GM10248 (cell line): ENCODE measurements at places on chromosomes 2 and 18.

DNA sequence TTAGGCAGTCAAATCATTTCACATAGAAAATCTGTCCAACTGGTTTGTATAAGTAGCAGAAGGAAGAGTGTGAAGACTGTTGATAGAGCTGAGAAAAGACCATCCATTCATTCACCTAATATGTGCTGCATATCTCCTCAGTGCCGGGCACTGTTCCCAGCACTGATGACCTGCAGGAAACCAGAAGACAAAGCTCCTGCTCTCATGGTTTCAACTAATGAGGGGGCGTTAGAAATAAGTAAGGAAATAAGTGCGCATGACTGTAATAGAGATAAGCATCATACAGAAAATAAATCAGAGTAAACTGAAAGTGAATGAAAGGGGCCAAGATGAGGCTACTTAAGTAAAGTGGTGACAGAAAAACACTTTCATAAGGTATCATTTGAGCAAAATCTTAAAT is 427.5 kb upstream of the CDH20 start:
- DNase-seq: no peak

DNA sequence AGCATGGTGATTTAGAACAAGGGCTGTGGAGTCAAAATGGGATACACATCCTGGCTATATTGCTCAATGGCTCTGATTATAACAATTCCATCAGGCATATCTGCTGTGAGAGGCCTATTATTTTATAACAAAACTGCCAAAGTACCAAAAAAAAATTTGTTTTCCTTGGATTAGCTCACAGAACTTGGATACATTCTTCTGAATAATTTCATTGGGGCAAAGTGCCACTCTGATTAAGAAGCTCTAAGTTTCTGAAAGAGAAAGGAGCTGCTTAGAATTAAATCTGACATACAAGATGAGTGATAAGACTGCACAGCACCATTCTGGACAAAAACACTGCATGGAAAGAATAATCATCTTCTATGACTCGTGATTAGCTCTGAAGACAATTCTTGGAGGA is 85.7 kb downstream of the SMC6 start:
- DNase-seq: no peak

- no peak for DNase-seq
Observed at GRCh38 chr2:105405291-105405690, 6.4 kb upstream of the FHL2 start.

GRCh38 chr18:49082714-49083688 is 132.2 kb upstream of the SMAD7 start:
- no peak for DNase-seq

DNA sequence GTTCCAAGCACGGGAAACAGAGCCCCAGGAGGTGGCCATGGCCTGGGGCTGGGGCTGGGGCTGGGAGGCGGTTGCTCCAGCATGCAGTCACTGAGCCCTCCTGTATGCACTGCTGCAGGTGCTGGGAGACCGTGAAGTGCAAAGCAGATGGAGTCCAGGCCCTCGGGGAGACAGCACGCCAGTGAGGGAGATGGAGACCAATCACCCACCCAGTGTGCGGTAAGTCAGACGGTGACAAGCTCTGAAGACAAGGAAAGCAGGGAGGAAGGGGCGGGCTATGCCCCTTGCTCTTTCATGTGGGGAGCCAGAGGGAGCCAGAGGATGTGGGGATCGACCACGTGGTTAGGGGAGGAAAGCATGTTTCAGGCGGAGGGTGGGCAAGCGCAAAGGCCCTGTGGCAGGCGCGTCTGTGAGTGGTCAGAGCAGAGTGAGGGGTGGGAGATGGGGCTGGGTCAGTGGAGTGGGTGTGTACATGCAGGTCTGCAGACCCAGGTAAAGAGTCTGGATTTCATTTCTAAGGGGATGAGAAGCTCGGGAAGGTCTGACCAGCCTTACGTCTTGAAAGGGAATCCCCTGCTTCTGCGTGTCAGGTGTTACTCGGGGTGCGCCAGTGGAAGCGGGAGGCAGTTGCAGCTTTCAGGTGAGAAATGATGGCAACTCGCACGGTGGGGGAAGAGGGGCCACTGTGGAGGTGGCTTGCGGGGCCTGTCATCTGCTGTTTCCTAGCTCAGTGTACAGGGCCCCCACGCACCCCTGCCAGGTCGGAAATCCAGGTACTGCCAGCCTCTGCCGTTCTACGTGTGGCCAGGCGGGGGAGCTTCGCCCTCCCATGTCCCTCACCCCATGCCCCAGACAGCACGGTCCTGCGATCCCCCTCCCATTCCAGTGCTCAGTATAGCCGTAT is 19.4 kb downstream of the RRM2 start:
- no peak for DNase-seq

DNA sequence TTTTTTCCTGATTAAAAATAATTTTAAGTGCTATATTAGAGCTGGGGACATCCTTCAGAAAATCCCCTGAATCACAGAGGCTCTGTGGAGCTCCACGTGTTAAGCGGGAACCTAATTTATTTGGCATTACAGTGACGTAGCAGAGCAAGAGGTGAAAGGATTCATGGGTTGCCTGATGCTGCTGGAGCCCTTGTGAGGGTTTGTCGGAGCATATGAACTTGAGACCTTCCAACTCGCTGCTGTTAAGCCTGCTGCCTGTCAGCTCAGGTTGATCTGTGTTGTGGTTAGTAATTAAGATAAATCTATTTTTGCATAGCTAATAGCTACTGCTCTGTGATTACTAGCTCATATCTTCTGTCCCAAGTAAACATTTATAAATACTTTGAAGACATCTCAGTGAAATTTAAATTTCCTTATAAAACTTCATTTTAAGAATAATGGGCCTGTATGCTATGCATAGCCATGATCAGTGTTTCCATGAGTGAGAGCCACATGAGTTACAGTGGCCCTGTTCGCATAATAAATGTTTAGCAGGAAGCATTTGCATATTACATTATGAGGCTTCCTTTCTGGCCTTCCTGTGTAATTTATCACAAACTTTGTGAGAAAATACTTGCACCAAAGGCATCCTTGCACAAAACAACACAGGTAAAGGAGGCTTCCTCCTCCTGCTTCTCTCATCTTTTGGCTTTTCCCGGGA is 438.9 kb downstream of the PTPRM start:
- no peak for DNase-seq

- no peak for DNase-seq
Observed at GRCh38 chr2:96873651-96874096, 3.8 kb upstream of the SEMA4C start.

GRCh38 chr2:196101325-196101991 is 32.8 kb upstream of the DNAH7 start:
- DNase-seq: peak; percentile 69

DNA sequence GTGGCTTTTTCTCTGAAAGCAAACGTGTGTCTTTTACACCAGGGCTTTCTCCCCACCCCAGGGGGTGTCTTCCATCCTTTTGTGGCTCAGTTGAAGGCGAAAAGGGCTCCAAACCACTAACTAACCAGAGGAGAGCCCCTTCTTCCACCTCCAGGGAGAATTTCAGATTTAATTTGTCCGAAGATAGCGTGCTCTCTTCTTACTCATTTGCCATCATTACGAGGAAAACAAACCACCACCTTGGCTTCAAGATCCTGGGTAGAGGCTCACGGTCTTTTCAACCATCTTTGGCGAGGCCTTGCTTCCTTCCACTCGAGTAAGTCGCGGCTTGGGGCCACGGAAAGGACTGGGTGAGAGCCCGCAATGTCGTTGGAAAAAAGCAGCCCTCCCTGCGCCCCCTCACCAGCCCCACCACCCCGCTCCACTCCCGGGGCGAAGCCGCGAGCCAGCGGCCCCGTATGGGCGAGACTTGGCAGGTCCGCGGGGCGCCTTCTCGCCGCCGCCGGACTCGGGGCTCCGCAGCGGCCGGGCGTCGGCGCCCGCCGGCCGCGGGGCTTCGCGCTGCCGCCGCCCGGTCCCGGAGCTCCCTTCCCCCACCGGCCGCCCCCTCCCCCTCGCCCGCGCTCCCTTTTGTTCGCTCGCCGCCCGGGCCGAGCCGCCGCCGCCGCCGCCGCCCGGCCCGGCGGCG is 1.7 kb upstream of the ZNF532 start:
- peak; percentile 55 for DNase-seq

DNA sequence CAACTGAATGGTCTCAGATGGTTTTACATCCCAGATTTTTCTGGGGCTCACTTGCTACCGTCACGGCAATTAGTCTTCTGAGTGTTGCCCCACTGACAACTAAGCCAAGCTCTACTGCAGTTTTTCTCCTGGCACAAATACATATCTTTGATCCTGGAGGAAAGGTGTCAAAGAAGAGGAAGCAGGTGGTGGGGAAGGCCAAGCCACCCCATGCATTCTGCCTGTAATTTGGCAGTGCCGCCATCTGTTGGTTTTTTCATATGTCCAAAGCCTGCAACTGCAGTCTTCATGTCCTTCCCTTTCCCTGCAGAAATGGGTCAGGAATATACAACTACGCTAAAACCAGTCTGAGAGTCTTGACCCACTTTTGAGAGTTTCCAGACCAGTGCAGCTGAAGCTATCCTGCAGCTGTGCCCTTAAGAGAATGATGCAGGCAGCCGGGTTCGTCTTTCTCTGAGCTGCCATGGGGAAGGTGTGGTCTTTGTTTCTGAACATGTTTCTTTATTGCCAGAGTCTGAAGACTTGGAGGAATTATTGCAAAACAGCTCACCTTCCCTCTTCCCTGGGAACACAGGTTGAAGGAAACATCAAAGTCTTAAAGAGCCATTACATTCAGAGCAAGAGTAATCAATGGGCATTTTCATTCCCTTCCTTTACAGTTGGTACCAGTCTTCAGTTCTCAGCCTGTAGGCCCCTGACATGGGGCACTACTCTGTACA is 71.8 kb upstream of the ATL2 start:
- no peak for DNase-seq

DNA sequence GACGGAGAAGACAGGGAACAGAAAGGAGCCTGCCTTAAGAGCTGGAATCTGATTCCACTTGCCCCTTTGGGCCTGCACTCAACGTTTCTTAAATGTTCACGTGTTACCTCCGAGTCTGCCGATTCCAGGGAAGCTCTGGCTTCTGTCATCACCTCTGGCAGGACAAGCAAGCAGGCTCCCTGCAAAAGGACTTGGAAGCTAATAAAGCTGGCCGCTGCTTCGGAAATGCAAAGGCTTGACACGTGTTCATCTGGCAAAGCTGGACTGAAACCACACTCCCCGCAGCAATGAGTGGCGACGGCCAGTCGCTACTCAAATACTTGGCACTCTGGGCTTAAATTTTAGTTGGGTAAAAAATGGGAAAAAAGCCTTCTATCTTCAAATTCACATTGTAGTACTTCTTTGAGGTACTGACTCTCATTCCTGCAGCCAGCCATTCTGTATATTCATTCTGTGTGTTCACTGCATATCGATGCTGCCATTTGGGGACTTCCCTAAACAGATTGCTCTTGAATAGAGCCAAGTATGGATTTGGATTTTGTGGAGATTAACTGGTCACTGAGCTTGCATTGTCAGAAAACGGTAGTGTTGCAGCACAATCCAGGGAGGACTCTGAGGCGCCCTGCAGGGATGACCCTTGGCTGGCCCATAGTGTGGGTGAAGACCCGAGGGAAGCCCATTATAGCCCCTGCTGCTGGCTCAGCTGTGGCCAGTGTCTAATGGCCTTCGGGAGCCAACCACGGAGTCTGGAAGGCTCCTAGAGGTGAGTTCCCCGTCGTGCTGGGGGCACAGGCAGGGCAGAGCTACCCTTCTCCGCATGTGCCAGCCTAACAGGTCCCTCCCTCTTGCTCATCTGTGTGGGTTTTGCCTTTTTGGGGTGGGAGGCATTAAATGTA is 231.5 kb downstream of the PRKCE start:
- no peak for DNase-seq

DNA sequence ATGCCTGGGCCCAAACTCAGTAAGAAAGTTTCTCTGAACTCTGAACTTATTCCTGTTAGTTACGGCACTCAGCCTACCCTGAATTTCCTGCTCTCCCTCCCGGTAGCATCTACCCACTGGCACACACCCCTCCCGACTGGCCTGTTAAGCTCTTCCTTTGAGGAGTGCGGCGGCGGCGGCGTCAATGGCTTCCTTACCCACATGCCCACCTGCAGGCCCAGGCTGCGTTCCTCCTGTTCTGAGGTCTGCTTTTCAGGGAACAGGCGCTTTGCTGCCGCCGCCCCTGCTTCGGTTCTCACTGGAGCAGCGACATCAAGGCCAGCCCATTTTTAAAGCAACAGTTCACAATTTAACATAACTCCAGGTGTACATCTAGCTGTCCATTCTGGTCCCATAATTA is 432.4 kb downstream of the DCDC2C start:
- DNase-seq: no peak

DNA sequence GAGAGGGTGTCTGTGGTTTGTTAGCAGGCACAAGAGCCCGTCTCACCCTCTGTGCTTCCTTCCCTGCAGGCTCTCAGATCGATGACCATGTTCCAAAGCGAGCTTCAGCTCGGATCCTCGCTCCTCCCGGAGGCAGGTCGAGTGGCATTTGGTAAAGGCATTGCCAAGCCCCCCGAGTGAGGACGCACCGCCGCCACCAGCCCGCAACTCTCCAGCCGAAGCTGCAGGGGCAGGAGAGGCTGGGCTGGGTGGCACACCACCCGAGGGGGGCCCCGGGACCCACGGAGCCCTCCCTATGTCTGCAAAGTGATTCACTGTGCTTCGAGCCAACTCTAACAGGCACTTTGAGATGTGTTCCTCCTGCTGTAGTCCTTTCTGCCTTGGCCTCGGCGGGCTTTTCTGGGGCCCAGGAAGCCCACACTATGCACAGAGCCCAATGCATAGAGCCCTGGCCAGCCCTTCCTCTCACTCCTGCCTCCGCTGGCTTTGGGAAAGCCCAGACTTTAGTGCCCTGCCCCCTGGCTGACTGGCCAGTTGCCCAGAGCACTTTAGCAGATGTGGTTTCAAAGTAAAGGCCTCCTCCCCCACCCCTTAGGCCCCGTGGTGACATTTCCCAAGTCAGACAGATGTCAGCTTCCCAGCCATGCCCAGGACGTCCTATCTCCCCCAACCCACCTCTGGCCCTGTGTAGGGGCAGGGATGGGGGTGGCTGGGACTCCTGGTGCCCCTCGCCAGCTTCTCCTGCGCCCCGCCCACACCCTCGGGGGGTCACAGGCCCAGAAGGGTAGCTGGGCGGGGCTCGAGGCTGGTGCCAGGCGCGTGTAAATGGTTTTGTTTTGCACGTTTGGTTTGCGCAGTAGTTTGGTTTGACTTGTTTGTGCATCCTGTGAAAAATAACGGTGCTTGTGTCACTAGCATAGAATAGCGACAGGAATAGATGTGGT is 23.3 kb upstream of the MAPRE3 start:
- DNase-seq: no peak

DNA sequence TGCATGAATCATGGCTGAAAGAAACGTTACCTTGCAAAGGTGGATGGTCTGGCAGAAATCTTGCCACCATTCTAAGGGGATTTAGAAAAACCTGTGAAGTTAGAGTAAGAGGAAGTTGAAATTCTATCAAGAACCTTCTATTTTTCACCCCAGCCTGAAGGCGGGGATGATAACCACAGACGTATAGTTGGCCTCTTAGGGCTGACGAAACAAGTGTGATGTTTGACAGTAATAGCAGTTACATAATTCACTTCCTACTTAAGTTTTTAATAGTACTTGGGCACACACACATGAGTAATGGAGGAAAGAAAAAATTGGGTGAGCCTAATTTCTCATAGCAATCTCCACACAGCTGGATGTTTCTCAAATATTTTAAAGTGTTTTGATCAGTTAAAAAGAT is 336.6 kb upstream of the SALL3 start:
- no peak for DNase-seq

- DNase-seq: peak; percentile 54
Observed at GRCh38 chr18:58247363-58247834, 203.4 kb downstream of the NEDD4L start.
